Stimulated activated CD4-positive, alpha-beta T cell treated with anti-CD3 and anti-CD28 coated beads, Interleukin-12 subunit alpha, Interleukin-12 subunit beta, amount 100 ng/mL, for 24 hours (primary cell): ENCODE measurements at places on chromosomes 6 and 20.

DNA sequence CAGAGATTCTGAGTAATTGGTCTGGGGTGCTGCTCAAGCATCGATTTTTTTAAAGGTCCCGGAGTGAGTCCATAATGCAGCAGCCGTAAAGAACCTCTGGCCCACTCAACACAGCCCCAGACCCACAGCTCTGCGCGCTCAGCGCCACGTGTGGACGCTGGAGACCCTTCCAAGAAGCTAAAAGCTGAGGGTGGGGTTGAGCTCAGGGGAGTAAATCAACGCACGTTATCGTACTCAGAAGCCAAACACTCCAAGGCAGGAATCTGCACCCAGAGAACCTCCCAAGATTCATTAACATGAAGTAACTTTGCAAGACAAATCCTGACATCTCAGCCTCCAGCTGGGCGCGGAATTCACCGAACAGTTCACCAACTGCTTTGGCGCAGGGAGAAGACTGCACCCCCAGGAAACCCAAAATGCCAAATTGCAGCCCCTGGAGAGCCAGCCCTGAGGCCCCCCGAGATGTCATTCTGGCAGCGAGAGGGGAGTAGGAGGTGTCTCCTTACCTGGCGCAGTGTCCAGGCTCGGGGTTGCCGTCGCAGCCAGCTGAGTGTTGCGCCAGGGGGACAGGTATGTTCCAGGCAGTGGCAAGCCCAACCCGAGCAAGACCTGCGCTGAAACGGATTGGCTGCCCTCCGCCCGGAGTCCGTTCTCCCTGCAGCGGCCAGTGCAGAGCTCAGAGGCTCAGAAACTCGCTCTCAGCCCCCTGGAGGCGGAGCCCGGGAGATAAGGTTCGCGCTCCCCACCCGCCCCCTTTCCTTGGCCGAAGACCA lies at the start of gene COL21A1:
Gene COL21A1, minus strand, starts transcription at position 700 of the 773 bp plus-strand sequence. CDS start 64,962 bp downstream, outside the sequence.
- no peak for DNase-seq

GRCh38 chr20:20694591-20694990 lies 17.9 kb downstream of the RALGAPA2 start:
- DNase-seq = no peak

- DNase-seq = no peak
These were observed 79.0 kb downstream of the ALDH8A1 start for GRCh38 chr6:134870677-134871498.

GRCh38 chr6:168546151-168546550 lies 105.2 kb downstream of the SMOC2 start:
- DNase-seq = no peak

DNA sequence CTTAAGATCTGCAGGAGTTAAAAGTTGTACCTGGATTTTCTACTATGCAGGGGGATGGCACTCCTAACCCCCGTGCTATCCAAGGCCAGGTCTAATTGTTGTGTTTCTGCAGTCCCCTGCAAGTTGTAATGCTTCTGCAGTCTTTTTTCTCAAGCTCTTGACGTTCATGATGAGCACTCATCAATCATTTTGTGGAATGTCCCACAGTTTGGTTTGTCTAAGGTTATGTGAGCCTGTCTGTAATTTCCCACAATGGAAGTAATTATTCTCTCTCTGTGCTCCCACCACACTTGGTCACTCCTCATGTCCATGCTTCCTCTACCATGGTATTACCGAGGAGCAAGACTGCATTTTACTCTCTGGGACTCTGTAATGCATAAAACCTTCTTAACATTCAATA lies 107.6 kb upstream of the SSTR4 start:
- DNase-seq = no peak

DNA sequence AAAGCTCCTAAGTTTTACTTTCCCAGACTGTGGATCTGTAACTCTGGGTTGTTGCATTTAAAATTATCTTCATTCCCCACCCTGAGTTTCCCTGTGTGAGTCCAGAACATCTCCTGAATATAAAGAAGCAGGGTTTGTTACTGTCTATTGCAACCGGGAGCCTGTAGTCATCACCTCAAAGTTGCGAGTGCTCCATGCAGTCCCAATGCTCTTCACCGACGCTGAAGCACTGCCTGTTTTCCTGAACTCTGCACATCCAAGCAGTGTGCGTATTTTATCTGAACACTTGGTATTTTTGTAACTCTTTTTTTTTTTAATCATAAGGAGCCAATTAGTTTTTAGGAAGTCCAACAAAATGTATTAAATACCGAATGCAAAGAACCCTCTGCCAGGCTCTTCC lies 907 bp upstream of the HLA-B start:
- no peak for DNase-seq
